ENCODE measurements at places on chromosomes 7 and 10.
A peak's percentile ranks its signal among the peaks of the same experiment; 100 is the strongest.

- no peak for DNase-seq
Observed at GRCh38 chr7:1214516-1214915, 18.2 kb upstream of the UNCX start.

DNA sequence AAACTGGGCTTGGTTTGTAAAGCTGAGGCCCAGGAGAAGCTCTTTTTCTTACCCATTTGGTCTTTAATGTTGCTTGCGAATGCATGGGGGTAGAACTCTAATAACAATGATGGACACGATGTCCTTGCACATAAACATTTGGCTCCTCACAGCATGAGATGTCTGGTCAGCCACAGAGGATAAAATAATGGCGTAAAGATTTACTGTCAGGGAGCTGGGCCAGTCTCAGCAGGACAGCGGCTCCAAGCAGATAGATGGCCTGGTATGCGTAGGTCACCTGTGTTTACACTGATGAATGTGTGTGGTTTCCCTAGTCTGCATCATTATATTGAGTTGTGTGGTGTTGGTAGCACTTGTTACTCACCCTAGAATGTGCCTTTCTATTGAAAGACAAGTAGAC is 537.4 kb downstream of the CNTNAP2 start:
- no peak for DNase-seq

GRCh38 chr10:51433949-51434475 is 265.4 kb downstream of the CSTF2T start:
- no peak for DNase-seq

DNA sequence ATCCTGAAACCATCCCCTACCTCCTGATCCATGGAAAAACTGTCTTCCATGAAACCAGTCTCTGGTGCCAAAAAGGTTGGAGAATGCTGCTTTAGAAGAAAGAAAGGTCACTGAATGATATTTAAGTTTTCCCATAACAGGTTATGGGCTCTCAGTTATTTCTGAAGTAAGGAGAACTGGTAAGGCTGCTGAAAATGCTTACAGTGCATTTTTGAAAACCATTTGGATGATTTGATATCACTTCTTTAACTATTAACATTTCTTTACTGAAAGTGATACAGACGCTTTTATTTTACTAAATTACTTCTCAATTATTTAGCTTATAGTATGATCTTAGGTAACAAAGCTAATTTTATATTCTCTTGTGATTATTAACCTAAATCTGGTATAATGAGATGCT is 1094.4 kb upstream of the C7orf33 start:
- DNase-seq = no peak

- peak; percentile 28 for DNase-seq
Observed at GRCh38 chr7:115230882-115231571, 309.1 kb downstream of the MDFIC start.

DNA sequence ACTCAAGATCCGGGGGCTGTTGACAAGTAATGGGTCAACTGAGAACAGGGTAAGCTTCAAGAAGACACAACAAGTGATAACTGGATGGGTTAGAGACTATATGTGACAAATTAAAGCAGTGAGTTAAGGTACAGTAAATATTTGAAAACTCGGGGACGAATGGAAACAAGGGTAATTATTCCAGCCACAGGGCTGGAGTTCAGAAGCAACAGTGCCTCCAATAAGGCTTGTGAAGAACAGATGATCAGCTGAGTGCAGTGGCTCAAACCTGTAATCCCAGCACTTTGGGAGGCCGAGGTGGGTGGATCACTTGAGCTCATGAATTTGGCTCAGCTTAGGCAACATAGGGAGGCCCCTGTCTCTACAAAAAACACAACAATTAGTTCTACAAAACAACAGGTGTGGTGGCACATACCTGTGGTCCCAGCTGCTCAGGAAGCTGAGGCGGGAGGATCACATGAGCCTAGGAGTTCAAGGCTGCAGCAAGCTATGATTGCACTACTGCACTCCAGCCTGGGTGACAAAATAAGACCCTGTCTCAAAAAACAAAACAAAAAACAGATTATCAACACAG is 20.5 kb upstream of the DLD start:
- DNase-seq = no peak

DNA sequence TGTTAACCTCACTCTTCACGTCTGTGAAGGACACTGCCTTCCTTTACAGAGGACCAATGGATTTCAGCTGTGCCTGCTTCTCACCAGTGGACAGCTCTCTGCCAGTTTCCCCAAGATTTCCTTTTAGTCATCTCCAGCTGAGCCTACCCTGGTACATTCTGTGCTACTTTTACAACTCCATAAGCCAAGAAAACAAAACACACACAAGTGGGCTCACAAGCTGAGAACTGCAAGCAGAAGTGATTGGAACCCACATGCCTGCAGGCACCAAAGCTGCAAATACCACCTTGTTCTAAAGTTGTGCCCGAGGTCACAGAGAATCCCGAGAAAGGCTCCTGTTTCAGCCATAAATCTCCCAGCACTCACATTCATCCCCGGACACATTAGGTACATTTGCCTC is 636.8 kb downstream of the PHTF2 start:
- no peak for DNase-seq

- no peak for DNase-seq
Observed at GRCh38 chr7:104938741-104939390, 75.1 kb upstream of the KMT2E start.

- DNase-seq = no peak
Observed at GRCh38 chr7:147711447-147711846, 879.1 kb upstream of the C7orf33 start.

DNA sequence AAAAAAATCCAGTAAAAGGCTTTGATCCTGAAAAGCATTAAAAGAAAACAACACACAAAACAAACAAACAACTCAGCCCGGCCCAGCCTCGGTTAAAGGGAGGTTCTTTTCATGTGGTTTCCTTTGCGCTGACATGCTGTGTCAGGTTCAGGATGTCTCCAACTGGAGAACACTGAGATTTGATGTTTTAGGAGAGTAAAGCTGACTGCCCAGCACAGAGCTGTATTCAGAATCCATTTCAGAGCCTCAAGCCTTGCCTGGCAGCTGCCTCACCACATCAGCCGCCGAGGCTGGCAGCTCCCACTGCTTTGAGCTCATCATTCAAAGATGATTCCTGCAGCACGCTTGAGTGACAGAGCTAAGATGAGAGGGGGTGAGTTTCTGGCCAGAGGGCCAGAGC is 205.8 kb upstream of the LYZL1 start:
- DNase-seq = no peak

DNA sequence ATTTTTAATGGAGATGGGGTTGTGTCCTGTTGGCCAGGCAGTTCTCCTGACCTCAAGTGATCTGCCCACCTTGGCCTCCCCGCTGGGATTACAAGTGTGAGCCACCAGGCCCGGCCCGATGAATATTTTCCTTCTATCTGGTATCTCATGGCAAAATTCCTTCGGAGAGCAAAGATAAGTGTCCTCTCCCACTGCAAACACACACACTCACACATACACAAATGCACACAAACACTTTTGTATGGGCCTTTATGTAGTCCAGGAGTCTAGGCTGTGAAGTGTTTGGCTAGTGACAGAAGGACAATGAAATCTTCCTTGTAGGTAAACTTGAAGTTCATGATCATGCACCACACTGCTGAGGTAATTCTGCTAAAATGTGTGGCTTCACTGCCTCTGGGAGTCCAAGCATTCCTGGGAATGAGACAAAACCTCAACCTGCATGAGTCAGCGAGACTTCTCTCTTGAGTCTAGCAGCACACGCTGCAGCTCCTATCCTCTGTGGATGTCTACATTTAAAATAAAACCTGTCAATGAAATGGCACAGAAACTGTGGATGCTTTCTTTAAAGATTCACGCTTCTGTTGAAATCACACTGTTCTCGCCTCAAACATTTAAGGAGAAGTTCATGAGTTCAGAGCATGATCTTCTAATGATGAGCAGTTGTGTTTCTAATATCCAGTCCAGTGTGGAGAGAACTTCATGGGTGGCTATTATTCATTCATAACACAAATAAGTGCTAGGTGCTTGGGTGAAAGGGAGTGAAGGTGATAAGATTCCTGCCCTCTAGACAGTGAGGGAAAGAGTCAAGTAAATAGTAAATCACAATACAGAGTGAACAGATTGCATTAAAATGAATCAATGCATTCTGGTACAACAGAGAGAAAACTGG is 96.5 kb downstream of the NRP1 start:
- DNase-seq = no peak

GRCh38 chr10:63707254-63707910 is 186.2 kb downstream of the REEP3 start:
- DNase-seq = no peak

DNA sequence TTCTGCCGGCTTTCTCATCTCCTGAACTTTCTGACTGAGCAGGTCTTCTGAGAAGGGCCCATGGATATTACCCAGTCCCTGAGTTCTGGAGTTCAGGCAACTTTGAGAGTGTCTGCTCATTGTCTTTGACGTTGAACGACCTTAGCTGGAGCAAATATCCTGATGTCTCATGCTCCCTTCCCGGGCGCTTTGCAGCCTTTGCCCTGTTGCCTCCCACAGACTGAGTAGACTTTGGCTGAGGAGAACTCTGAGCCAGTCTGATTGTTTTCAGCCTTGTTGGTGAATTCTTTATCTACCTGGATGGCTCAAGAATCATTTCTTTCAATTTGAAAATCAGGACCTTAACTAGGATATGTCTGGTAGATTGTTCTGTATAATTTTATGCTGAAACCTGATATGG is 353.7 kb downstream of the GLRX3 start:
- DNase-seq = no peak

GRCh38 chr7:155003376-155004214 is 671 bp upstream of the PAXIP1 start:
- peak; percentile 63 for DNase-seq

- DNase-seq = peak; percentile 65
Observed at GRCh38 chr7:104848138-104848990, 165.6 kb upstream of the KMT2E start.

DNA sequence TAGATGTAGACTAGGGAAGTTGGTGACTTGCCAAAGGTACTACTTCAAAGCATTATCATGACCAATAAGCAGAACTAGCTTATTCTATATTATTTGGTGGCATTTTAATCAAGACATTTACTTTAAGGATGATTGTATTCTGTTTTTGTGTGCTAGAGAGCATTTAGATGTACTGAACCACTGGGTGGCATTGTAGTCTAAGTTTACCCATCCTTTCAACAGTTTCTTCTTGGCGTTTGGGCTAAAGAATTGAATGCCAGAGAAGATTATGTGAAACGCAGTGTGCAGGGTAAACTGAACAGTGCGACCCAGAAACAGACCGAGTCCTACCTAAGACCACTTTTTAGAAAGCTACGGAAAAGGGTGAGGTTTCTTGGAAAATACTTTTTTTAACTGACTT is 26.8 kb downstream of the PRPF18 start:
- no peak for DNase-seq

DNA sequence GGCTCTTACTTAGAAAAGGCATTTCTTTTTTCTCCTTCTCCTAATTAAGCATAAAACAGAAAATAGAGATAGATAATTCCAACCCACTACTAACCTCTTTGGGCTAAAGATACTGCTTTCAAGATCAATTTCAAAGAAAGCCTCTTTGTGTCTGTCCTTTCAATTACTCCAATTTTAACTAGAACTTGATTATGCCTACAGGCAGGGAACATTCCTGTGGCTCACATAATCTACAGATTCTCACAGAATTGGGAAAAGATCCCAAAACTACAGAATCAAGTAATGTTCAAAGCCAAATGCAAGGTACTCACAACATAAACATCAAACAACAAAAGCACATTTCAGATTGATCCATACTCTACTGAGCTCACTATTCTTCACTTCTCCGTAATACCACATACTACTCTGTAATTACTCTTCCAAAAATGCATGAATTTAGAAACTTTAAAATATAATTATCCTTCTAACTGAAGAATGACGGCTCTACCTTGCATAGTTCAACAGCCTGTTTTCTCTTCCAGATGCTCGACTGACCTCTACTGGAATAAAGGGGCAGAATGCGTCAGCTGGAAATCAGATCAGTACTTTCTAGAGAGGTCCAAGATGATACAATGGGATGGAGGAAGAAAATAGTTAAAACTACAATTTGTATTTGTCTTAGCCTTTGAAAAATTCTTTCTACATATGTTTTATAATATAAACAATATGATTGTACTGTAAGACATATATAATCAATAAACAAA is 3.9 kb downstream of the MTERF1 start:
- DNase-seq = peak; percentile 13

GRCh38 chr7:135334830-135335543 is 101.3 kb downstream of the STRA8 start:
- DNase-seq = peak; percentile 58

DNA sequence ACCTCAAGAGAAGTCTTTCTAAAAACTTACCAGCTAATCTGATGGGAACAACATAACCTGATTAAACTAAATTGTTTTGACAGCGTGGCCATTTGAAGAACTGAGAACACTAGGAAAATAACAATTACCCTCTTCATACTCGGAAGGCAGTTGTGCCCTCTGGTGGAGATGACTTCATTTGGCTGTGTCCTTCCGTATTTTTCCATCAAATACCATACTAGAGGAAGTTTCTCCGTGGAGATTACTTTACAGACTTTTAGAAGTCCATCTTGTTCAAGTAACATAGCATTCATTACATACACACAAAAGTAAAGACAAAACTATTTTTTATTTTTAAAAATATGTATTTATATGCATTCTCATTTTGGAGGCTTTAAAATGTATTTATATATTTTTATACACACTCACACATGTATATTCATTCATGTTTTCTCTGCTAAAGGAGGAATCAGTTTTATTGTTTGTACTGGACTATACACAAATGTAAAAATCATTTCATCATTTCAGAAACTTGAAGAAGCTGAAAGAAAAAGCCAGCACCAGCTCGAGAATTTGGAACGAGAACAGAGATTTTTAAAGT is 25.2 kb downstream of the SMNDC1 start:
- DNase-seq = no peak

Measured in NCI-H524 (cell line).